ENCODE measurements at places on chromosomes 1 and 21. TPM values are rescaled to one million over a fixed set of nuclear protein-coding genes. Genes with fewer than 3 reads are reported as not detected.
A peak's percentile ranks its signal among the peaks of the same experiment; 100 is the strongest.

The GSTM4 gene
- 27.8 TPM for polyA plus RNA-seq

DNA sequence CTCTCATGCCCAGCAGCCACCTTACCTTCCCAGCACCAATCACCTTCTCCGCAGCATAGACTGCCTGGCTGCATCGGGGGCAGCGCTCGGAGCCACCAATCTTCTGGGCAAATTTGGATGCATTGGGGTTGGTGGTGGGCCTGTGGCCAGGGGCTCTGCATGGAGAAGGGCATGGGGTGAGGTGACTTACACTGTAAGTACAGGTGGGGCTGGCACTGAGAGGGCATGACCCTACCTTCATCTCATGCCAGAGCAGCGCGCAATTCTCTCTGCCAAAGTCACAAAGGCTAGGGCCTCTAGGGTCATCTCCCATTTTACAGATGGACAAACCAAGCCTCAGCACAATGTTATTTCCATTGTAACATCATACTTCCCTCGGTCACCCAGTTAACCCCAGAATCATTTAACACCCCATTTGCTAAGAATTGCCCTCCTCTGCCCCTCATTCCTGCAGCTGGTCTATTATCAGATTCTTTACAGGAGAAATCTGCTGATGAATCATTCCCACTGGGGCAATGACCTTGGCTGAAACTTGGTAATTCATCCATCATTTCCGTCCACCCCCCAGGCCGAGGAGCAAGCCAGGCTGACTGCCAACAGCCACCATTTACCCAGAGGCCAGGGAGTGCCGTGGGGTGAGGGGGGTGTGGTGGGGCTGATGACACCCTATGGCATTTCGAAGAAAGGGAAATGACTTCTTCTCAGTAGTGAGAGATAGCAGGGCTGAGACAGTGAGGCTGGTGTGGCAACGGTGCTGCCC lies 17.9 kb downstream of the CSRP1 start:
- no peak for DNase-seq

- no peak for DNase-seq
Observed at GRCh38 chr1:88434836-88435235, 249.2 kb upstream of the PKN2 start.

DNA sequence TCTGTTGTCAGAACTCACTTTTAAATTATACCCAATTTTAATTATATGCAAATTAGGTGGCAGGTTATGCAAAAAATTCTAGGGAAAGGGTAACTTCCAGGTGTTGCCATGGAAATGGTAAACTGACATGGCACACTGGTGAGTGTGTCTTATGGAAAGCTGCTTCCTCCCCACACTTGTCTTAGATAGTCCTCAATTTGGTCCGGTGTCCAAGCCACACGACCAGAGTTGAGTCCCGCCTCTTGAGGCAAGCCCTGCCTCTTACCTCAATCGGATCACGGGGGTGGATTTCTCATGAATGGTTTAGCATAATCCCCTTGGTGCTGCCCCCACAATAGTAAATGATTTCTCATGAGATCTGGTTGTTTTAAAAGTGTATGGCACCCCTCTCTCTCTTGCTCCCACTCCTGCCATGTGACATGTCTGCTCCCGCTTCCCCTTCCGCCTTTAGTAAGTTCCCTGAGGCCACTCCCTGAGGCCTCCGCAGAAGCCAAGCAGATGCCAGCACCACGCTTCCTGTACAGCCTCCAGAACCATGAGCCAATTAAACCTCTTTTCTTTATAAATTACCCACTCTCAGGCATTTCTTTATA lies 74.9 kb downstream of the MATN1 start:
- DNase-seq, result no peak

DNA sequence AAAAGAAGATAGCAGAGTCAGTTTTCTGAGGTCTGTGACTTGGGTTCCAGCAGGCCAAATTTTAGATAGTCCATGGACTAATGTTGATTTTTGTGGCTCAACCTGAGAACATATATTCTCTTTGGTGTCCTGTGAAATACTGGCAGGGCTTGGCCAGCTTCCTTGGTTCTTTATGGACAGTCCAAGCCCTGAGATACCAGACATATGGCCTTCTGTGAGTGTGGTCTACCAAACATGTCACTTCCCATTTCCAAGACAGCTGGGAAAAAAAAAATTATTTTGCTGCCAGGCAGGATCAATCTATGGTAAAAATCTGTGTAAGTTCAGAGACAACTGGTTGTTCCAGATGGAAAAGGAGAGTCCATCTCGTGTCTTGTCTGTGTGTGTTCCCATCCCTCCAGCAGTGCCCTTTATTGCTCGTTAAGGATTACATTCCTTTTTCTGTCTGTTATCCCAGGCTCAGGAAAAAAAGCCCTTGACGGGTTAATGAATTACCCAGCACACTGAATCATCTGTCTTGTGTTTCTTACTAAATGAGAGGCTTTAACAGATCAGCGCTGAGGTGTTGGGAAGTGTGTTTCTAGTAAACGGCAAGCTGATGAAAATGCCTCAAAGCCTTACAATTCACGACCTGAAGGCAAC lies 33.4 kb upstream of the XPR1 start:
- no peak for DNase-seq

The DPT gene
- 1.0 TPM for polyA plus RNA-seq

DNA sequence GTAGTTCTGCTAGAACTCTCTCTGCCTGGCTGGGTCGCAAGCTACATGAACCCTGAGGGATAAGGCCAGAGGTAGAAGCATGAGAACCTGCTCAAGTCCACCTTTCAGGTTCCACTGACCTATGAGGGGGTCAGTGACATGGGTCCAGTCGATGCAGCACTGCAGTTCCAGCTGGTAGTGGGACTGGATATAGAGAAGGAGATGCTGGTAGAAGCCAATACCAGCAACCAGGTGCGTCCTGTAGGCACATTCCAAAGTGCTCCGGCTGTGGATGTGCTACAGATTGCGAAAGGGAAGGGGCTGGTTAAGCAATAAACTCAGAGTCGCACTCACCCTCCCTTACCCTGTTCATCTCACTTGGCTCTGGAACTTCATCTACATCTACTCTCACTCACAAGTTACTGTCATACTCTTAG lies 5.7 kb downstream of the SMG5 start:
- DNase-seq, result no peak

- no peak for DNase-seq
Observed at GRCh38 chr1:90474731-90475130, 242.4 kb downstream of the BARHL2 start.

- DNase-seq, result no peak
Observed at GRCh38 chr1:204093421-204093717, 20.5 kb downstream of the SOX13 start.

DNA sequence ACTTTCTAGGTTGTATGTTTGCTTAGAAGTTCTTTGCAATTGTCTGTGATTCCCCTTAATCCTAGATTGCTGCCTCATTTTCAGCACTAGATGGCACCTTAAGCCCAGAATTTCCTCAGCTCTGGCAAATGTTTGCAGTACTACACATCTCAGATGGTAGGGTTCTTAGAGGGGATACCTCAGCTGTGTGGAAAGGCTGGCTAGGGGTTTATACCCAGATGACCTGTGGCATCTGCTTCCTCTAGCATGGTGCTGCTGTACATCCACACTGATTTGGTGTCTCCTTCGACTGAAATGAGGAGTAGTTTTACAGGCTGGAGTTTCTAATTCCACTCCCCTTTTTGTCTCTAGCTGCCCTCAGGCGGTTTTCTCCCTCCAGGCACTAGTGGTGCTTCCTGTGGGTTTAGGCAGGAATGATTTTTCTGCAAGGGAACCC lies 23.5 kb downstream of the ASB17 start:
- DNase-seq, result peak; percentile 6

Measured in right lung (tissue), 10 donors.